ENCODE measurements at places on chromosomes 6 and 20.

DNA sequence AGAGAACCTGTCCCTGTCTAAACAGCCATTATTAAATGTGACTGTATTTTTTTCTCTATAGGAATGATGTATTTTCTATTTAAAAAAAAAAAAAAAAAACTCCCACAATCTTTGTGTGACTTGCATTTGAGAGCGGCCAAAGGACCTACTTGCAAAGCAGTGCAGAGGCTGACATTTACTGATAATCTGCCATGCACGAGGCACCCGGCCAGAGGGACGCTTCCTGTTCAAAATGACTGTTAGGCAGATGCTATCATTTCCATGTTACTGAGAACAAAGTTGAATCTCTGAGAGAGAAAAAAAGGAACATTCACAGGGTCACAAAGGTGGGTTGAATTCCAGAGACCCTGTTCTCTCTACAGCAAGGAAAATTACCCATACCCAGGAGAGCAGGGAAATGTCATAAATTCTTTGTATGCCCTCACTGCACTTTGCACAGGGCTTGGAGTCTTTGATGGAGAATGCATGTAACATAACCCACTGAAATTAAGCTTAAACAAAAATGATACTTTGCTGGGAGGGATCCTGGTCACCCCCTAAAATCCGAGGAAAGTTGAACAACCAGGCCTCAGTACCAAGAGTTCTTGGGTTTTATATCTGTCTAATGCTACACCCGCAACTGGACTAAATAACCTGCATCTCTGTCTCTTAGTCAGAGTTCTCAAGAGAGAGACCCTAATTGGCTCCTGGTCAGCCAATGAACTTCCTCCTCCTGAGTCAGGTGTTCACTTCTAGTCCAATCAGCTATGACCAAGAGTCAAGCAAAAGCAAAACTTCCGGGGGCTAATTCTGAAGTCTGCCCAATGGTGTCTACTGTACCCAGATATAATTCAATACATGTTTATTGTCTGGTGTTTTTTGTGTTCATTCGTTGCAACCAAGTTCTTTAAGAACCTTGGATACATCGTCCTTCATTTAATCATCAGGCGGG is 61.2 kb downstream of the GCLC start:
- DNase-seq: peak; percentile 12

DNA sequence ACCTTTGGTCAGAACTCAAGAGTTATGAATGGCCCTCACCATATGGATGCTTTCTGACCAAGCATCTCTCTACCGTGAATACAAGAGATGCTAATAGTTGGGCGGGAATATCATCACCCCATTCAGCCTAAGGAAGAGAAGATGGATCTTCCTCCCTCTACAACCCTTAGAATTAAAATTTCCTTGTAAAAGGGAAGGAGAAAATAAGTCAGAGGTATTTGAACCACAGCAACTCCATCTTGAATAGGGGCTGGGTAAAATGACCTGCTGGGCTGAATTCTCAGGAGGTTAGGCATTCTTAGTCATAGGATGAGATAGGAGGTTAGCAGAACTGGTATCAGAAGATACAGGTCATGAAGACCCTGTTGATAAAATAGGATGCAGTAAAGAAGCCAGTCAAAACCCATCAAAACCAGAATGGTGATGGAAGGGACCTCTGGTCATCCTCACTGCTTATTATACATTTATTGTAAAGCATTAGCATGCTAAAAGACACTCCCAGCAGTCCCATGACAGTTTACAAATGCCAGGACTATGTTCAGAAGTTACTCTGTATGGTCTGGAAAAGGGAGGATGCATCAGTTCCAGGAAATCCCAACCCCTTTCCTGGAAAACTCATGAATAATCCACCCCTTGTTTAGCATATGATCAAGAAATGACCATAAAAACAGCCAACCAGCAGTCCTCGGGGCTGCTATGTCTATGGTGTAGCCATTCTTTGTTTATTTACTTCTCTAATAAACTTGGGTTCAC is 101.2 kb downstream of the DTNBP1 start:
- no peak for DNase-seq

DNA sequence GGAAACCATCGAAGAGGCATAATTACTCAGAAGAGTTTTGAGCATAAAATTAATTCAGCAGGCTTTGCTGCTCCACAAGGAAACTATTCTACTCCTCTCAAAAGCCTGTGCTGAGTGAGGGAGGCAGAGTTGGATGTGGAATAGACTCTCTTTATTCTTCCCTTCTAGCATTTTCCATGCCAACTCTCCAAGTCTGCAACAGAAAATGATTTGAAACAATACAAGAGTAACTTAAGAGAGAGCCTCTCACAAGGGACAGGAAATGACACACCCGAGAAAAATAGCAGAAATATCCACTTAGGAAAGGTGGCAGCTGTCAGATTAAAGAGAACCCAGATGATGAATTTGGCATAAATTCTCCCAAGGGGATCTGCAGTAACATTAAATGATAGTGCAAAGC is 26.3 kb upstream of the LAMP5 start:
- no peak for DNase-seq

DNA sequence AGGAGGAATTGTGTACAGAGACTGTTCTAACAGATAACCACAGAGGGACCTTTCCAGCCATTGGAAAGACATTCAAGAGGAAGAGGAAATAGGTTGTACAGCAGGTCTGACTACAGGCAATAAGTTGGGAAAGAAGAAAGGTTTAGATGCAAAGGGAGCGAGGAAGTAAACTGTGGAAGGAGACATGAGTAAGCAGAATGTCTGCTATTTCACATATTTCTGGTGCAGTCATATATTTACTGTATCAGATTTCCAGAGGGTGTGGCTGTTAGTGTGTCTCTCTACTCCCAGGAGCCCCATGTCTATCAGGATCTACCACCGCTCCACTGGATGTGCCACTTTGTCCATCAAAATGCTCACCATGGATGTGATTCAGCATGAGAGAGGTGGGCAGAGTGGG is 25.9 kb downstream of the MRS2 start:
- DNase-seq: no peak

DNA sequence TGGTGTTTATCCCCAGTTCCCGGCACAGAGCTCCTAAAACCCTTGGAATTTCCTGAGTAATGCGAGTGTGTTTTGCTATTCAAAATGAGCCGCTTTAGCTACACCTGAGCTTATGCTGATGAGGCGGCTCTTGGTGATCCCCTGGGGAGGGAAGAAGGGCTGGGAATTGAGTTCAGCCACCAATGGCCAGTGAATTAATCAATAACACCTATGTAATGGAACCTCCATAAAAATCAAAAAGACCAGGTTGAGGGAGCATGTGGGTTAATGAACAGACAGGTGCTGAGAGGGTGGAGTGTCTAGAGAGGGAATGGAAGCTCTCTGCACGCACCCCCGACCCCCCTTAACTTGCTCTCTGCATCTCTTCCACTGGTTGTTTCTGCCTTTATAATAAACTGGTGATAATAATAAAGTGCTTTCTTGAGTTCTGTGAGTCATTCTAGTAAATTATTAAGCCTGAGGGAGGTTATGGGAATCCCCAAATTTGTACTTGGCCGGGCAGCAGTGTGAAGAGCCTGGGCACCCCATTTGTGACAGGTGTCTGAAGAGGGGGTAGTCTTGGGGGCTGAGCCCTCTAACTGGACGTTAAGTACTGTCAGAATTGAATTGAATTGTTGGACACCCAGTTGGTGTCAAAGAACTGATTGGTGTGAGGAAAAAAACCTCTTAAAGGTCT is 24.6 kb upstream of the SERPINB1 start:
- DNase-seq: peak; percentile 28

DNA sequence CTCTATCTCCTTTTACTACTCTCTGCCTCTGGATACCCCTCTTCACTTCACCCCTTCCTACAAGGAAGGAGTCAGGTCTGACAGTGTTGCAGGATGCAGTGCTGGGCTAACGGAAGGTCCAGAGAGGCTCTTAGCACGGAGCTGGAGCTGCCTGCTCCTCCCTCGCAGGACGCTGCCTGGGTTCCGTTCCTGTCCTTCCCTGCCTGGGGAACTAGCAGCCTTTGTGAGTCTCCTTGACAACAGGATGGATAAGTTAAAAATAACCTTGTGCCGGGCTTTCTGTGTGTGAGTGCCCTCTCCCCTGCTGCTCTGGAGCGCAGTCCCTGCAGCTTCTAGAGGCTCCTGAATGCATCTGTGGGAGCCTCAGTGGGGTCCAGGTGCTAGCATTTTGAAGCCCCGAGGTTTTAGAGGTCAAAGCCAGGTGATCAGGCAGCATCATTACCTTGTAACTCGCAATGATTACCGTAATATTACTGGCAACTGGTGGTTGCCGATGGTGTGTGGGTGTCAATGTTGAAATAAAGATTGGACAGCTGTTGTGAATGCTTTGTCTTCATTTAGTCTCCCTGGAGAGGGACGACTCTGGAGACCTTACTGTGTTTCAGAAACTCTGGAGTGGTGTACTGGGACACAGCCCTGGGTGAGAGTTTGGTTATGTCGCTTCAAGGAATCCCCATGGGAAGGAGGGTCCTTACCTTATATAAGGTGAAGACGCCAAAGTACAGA is 44.4 kb downstream of the CDS2 start:
- no peak for DNase-seq

DNA sequence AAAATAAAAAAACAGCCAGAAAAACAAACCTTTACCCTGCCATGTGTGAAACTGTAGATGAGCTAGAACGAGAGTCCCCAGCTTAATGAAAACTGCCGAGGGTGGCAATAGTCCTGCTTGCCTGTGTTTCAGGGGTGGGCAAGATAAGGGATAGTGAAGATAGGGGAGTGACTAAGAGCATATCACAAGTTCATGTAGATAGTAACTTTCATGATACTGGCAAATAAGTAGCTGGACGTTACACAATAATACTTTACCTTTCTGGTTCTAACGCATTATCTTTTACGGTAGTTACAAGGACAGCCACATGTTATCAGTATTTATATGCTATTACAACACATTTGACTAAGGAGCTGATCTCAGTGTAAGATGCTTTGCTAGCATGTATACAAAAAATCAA is 9.3 kb upstream of the FBXO9 start:
- no peak for DNase-seq

- DNase-seq: peak; percentile 81
Measured at GRCh38 chr6:132937466-132937906, 123.1 kb downstream of the RPS12 start.

GRCh38 chr20:49951151-49951550 is 15.0 kb downstream of the RNF114 start:
- DNase-seq: no peak

- DNase-seq: peak; percentile 73
Measured at GRCh38 chr6:89081129-89081422, 525 bp downstream of the PNRC1 start.

DNA sequence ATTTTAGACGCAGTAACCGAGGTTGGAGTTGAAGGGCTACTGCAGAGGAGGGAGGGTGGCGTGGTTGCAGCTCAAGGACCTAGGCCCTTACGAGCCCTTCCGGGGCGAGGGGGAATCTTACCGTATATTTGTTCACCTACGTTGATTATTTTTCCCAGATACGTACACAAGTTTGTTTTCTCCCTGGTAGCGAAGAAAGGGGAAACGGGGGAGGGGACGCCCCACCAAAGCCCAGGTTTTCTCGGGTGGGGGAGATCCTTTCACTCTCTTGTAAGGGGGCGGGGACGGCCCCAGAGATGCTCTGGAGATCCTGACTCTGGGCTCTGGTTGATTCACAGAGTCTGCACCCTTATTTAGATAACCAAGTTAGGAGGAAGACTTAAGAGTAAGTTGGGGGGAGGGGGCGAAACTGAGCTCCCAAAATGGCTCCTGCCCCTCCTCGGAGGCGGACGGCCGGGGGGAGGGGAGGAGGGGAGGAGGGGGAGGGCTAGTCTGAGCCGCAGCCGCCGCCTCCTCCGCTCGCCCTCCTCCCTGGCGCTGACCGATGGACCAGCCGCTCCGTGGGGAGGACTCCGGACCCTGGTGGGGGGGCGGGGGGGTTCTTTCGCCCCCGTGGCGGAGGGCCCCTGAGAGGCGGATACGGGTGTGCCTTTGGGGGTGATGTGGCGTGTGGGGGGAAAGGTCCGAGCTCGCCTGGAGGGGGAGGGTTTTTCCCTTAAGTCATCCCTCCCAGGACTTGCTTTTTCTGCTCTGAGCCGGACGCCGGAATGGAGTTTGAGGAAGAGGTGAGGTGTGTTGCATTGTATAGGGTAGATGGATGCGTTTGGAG is 2.2 kb downstream of the BRD2 start:
- DNase-seq: peak; percentile 92

GRCh38 chr6:126199466-126199865 is 140.4 kb upstream of the CENPW start:
- peak; percentile 40 for DNase-seq

DNA sequence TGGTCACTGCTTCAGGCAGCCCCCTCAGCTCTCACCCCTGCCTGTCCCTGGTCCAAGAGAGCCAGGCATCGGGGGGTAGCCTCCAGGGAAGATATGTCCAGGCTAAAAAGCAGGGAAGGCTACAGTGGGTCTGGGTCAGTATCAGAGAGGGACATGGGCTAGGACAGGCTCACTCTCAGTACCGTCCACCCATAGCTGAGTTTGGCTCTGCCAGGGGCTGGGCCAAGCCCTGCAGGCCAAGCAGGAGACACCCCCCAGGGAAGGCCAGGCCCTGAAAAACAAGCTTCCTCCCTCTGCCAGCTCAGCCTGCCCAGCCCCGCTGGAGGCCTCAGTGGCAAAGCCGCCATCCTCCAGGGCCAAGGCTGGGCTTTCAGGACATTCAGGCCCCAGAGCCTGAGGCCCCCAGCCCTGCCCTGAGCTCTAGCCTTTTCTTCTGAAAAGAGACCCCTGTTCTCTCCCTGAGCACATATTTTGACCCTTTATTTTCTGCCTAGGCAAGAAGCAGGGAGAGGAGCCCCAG is 28.6 kb upstream of the TGM2 start:
- DNase-seq: no peak

DNA sequence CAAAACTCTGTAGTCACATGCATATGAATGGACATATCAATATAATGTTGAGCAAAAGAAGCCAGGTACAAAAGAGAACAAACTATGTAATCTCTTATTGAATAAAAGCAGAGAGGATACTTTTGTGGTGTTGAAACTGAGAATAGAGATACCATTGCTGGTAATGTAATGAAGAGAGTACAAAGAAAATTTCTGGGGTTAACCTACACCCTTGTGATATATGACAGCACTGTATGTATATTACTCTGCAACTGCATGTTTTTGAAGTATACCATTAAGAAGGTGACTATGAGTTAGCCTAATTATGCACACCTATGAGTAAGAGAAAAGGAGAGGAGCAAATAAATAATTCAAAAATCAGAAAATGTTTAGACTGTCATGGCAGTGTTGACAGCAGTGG is 268.8 kb upstream of the DEFB112 start:
- no peak for DNase-seq

GRCh38 chr20:10563935-10564492 is 109.8 kb downstream of the JAG1 start:
- no peak for DNase-seq

GRCh38 chr6:75503291-75503690 is 9.7 kb upstream of the FILIP1 start:
- DNase-seq: no peak

DNA sequence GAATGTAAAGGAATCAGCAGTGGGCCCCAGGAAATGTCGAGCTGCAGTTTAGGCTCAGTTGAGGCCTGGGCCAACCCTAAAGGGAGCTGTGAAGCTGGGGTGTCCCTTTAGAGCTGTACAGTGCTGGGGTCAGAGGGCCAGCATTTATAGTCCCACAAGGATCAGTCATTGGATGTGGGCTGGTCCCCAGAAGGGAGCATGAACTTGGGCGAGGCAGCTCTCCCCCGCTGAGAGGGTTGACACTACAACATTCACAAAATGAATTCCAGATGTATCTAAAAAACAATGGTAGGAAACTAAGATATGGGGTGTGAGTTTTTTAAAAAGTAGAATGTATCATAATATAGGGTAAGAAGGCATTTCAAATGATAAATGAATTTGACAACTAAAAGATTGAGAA is 29.7 kb upstream of the TMX4 start:
- DNase-seq: no peak

GRCh38 chr6:129498950-129499842 is 210.8 kb downstream of the ARHGAP18 start:
- peak; percentile 68 for DNase-seq

GRCh38 chr6:170017603-170018320 is 266.3 kb downstream of the ERMARD start:
- DNase-seq: no peak
